ENCODE measurements at places on chromosomes 3 and 15.

- no peak for DNase-seq
These were observed 302.7 kb downstream of the IL5RA start for GRCh38 chr3:2807514-2807913.

GRCh38 chr3:31522152-31522551 is 10.6 kb upstream of the STT3B start:
- DNase-seq, result peak; percentile 18

DNA sequence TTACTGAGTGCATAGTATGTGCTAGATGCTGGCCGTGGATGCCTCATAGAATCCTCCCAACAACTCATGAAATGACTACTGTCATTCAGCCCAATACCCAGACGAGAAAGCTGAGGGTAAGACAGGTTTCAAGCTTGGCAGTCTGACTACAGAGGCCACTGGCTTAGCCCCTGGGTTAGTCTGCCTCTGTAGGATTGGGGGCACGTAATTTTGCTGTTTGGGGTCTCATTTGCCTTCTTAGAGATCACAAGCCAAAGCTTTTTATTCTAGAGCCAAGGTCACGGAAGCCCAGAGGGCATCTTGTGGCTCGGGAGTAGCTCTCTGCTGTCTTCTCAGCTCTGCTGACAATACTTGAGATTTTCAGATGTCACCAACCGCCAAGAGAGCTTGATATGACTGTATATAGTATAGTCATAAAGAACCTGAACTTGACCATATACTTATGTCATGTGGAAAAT is 1.0 kb upstream of the CCR5 start:
- no peak for DNase-seq

DNA sequence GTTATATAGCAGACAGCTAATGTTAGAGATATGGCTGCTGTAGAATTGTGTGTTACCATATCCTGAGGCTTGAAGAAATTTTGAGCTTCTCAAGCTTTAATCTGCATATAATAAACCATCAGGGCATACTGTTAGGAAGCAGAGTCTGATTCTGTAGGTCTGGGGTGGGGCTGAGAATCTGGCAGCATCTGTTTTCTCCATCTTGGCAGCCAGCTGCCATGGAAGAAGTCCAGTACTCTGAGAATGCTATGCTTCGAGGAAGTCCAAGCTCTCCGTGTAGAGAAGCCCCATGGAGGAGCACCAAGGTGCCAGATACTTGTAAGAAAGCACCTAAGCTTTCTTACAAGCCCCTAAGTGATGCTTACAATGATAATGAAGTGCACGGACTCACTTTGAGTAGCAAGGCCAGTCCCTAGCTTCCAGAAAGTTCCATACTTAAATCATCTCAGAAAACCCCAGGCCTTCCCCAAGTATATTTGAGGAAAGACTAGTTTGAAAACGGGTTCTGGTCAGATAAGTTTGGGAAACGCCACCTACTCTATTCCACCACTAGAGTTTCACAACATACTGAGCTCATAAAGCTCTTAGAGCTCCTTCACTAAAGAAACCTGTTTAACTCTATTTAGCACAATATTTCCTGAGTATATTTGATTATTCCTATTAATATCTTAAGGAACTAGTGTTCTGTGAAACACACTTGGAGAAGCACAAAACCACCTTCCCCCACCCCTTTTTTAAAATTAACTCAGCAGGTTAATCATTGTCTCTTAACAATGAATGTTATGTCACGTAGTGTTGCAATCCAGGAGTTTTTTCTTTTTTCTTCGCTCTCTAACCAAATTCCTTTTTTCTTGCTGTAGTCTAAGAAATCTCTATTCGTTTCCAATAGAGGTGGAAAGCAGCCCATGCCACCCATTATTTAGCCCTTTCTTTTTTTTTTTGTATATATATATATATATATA is 59.9 kb upstream of the RASGRP1 start:
- DNase-seq, result no peak

GRCh38 chr3:17023006-17023664 is 138.4 kb downstream of the PLCL2 start:
- DNase-seq, result peak; percentile 50

- DNase-seq, result no peak
These were observed 32.7 kb downstream of the PTH1R start for GRCh38 chr3:46910166-46910760.

DNA sequence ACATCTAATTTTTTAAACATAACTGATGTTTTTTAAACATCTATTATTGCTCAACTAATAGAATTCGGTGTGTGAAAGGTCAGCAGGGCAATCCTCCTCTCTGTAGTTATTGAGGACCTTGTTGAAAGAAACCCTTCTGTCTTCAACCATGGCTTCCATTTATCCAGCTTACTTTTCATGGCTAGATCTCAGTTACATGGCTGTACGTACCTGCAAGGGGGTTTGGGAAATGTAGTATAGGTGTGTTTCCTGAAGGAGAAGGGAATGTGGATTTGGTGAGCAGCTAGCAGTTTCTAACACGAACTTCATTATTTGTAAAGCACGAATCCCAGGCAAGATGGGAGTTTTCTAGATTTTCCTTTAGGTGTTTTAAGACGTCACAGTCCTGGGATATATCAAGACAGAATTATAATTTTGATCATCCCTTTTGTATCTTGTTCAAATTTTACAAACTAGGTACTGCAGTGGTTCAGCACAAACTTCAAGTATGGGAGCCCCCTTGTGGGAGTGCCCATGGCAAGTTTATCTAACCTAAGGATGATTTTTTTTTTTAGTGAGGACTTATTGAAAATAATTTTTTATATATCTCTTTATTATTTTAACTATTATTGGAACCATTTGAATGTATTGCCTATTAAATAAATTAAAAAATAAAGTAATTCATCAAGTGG is 41.6 kb downstream of the FBXL2 start:
- DNase-seq, result no peak

GRCh38 chr3:52290596-52291507 is 3.2 kb downstream of the GLYCTK start:
- no peak for DNase-seq

Measured in activated CD4-positive, alpha-beta T cell treated with anti-CD3 and anti-CD28 coated beads for 4 hours (primary cell).